Tongue (tissue), 3 donors: ENCODE measurements at places on chromosomes 5 and 9. TPM values are rescaled to one million over a fixed set of nuclear protein-coding genes. Genes with fewer than 3 reads are reported as not detected.
A peak's percentile ranks its signal among the peaks of the same experiment; 100 is the strongest.

DNA sequence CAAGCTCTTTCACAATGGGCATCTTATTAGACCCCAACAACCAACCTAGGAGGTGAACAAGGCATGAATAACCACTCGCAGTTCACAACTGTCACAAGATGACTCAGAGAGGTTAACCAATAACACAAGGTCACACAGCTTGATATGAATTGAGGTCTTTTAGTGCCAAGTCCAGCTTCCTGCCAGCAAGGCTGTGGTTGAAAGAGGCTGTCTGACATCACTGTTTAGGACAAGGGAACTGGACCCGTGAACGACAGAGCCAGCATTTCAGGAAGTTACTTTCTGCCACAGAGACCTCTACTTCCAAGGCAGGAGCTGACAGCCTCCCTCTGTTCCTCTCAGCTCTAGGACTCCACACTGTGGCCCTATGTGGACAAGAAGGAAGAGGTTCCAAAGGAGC lies 53.4 kb upstream of the ALDH1B1 start:
- DNase-seq: peak; percentile 19

- no peak for DNase-seq
Measured at GRCh38 chr5:138663009-138663408, 87.8 kb upstream of the HSPA9 start.

DNA sequence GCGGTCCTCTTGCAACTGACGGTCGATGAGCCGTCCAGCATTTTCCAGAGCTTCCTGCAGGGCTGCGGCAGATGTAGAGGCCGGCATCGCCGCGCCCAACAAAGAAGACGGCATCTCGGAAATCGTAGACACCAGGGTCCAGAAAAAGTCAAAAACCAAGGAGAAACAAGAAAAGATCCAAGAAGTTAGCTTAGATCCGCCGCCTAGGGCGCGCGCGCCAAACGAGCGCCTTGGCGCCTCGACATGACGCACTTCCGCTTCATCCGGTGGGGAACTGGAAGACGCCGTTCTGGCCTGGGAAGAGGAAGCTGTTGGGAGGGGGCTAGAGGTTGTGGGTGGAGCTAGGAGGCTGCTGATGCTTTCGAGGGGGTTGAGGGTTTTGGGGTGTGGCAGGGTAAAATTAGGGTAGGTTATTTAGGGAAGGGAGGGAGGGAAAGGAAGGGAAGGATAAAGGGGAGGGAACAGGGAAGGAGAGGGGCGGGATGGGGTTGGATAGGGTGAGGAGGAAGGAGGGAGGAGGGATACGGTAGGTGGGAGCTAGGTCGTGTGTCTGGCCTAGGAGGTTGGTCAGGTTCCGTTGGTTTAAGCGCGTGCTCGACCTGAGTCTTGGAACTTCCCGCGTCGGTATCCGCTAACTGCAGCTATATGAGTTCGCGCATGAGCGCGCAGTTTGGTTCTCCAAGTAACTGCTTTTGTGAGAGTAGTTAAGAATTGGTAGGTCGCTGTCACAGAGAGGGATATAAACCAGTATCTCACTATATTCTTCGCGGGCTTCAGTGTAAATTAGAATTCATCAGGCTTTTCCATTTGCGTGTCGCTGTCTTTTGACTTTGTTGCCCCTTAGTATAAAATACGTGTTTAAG lies at the start of gene NUP155:
Gene NUP155, minus strand, starts transcription at position 243 of the 863 bp plus-strand sequence. Its CDS starts 129 bp downstream, at position 114.
- peak; percentile 98 for DNase-seq

DNA sequence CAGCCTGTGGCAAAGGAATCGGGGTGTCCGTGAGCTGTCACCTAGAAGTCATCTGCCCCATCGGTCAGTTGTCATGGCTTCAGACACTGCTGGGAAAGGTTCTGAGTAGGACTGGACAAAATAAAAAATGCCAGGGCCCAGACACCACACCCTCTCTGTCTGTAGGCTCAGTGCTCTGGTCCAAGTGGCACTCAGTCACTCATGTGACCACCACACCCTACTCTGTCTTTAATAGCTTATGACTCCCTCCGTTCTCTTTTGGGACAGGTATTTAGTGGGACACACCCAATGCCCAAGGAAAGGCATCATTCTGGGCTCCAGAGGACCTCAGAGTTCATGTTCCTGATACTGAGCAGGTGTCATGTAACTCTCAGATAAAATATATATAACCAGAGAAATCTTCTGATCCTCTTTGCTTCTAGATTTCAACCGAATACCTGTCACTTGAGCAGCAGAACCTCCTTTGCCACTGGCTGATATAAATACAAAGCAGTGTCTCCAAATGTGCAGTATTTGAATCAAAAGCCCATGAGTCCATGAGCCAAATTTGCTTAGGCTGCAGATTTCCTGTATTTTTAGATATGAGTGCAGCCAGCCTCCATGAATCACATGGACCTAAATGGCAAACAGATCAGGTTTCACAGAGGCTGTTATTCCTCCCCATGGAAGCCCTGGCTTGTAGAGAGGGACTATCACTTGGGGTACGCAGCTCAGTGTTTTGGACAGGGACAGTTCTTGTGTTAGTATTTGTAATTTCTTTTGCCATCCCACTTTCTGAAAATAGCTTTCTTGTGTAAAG lies 272.0 kb downstream of the ARHGAP26 start:
- peak; percentile 75 for DNase-seq

DNA sequence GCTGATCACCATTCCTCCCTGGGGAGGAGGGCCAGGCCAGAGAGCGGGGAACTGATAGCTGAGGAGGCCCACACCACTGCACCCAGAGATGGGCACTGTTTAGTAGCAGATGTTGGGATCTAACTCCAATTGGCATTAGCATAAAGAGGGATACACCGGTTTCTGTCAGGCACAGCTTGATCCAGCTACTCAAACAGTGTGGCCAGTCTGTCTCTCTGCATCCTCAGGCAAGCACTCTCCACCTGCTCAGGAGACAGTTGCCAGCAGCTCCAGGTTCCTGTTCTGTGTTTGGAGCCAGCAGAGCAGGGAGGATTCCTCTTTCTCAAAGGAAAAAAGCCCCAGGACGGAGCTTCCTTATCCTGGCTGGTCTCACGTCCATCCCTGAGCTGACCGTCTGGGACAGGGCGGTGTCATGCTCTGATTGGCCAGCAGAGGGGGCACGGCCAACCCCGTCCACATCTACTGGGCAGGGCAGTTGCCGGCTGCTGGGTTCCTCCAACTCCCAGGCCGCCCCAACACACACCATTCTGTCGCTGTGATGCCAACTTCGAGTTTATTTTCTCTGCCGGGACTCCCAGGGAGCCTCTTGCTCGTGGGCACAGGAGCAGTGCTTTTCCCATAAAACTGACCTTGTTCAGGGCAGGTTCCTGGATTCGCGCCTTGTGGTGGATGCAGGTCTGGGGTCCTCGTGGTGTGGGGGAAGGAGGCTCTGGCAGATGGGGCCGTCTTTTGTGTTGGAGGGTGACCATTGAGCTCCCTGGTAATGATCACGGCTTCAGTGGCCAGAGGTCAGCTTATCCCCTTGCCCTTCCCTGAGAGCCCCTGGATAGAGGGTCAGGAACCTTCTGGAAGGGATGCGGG lies 47.9 kb downstream of the COL5A1 start:
- DNase-seq: peak; percentile 69

GRCh38 chr5:161713042-161713441 lies 27.5 kb downstream of the GABRA6 start:
- DNase-seq: no peak

DNA sequence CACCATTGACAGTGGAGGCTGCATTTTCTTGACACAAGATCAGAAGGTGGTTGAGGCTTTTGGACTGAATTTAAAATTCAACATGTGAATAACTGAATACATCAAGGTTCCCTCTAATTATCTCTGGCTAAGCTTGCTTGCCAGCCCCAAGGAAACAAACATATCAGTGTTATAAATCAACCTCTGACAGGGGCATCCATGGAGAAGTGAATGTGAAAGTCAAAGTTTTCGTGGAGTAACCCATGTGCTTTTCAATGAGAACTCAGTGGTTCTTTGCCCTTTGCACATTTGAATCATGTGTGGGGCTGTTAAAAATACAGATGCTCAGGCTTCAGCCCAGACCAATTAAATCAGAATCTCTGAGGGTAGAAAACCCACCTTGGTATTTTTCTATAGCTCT lies 128.9 kb downstream of the LRRC70 start:
- DNase-seq: no peak

DNA sequence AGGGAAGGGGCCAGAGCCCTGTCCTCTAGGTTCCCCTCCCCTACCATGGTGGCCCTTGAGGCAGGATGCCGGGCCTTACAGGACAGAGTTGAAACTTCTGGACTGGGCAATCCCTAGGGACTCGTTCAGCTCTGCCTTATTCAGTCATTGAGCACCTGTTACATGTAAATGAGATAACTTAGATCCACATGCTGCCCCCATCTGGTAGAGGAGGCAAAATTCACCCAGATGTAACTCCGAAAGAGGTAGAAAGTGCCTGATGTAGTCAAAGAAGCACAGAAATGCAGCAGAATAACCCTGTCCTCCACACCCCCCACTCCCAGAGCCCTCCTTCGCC lies 1.5 kb downstream of the GGTA1 start:
- peak; percentile 93 for DNase-seq

- DNase-seq: peak; percentile 16
Measured at GRCh38 chr5:96146675-96147074, 185.0 kb upstream of the ELL2 start.

Gene PAEP
- not detected for total RNA-seq

Gene IL5
- total RNA-seq: not detected

Gene ACOT12
- total RNA-seq: not detected

Gene GPR151
- not detected for total RNA-seq

Gene ECSCR
- total RNA-seq: 7.9 TPM

Gene ANXA1
- total RNA-seq: 555 TPM
